ENCODE measurements at places on chromosomes 16 and 17.

DNA sequence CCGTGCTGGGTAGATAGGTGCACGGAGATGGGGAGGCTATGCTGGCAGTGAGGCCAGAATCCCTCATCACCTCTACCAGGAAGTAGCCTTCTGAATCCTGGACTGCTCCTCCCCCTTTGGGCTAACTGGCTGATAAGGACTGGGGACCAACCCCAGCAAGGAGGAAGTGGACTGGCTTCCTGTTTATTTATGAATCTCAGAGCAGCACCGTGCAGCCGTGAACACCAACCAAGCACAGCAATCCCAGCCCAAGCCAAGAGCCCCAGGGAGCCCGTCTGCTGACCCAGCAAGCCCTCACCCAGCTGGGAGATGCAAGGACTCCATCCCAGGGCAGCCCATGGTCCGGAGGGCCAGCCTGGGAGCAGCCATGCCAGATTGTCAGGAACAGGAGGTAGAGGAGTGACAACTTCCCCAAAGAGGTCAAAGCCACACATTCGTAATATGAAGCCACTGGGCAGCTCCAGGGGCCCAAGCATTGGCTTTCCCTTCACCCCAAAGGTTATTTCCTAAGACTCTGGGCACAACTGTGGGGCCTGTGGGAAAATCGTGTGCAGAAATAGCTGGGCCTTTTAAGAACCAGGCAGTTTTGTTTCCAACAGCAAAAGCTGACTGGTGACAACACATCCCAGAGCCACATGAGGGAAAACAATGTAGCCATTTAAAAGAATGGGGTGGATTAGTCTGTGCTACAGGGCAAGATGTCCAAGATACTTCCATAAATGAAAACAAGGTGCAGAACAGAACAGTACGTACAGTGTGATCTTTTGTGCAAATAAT is 23.9 kb downstream of the PHB1 start:
- no peak for DNase-seq

- no peak for DNase-seq
Measured at GRCh38 chr17:71496552-71496951, 624.3 kb upstream of the SOX9 start.

DNA sequence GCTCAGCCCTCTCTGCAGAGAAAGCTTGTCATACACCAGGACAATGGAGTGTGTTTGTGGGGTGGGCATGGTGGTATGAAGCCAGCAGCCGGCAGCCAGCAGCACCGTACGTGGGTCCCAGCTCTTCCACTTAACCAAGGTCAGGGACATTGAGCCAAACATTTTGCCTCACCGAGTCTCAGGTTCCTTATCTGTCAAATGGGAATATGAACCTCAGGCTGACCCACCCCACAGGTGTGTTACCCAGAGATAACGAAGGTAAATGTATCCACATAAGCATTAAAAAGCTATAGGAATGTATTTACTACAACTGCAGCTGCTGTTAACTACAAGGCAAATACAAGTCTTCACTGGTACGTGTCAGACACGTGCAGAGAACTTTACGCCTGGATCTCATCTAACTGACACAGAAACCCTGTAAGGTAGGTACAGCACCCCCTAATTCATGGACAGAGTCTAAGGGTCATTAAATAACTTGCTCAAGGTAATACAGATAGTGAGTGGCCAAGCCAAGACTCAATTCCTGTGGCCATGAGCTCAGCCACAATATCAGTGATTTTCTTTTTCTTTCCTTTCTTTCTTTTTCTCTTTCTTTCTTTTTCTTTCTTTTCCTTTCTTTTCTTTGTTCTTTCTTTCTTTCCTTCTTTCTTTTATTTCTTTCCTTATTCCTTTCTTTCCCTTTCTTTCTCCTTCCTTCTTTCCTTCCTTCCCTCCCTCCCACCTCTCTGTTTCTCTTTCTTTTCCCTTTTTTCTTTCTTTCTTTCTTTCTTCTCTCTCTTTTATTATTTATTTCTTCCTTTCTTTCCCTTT is 990 bp downstream of the SLC5A11 start:
- no peak for DNase-seq

- DNase-seq: no peak
Measured at GRCh38 chr17:47615766-47616424, 33.8 kb upstream of the KPNB1 start.

DNA sequence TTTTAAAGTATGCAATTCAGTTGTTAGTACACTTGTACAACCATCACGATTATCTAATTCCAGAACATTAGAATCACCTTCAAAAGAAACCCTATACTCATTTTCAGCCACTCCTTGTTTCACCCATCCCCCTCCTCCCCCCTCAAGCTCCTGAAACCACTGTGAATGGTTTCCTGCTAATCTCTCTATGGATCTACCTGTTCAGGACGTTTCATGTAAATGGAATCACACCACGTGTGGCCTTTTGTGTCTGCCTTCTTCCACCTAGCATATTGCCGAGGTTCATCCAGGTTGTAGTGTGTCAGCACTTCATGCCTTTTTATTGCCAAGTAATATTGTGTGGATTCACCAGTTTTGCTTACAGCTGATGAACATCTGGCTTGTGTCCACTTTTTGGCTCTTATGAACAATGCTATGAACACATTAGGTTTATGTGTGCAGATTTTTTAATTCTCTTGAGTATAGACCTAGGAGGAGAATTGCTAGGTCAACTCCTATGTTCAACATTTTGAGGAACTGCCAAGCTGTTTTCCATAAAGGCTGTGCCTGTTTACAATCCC is 17.8 kb downstream of the EIF4A3 start:
- DNase-seq: no peak

DNA sequence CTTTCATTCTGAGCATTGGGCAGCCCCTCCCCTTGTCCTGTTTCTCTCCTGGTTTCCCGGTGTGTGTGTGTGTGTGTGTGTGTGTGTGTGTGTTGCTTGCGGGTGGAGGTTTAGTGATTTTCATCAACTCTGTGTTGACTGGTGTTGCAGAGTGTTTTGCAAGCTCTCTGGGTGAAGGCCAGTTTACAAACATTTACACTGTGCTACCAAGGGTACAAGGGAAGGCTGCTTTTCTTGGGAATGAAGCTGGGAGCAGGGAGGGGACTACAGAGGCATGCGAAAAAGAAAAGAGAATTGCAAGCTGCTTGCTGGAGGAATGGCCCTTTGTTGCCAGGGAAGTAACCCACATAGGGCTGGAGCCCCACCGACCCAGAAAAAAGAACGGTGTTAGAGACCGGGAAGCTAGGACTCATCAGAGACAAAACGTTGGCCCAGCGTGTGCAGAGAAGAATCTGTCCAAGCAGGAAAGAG is 29.6 kb downstream of the HS3ST3B1 start:
- DNase-seq: no peak

DNA sequence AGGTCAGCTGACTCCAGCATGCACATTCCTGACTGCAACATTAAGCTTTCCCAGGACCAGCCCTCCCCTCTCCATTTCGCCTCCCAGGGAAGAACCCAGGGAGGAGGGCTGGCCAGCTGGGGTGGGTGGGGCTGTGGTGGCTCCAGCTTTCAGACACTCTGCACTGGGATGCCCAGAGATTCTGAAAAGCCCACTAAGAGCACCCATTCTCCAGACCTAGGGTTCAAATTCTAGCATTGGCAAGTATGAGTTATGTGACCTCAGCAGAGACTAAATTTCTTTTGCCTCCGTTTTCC is 7.8 kb downstream of the DLX3 start:
- DNase-seq: no peak

- no peak for DNase-seq
Measured at GRCh38 chr17:15323131-15323530, 18.3 kb downstream of the TEKT3 start.

DNA sequence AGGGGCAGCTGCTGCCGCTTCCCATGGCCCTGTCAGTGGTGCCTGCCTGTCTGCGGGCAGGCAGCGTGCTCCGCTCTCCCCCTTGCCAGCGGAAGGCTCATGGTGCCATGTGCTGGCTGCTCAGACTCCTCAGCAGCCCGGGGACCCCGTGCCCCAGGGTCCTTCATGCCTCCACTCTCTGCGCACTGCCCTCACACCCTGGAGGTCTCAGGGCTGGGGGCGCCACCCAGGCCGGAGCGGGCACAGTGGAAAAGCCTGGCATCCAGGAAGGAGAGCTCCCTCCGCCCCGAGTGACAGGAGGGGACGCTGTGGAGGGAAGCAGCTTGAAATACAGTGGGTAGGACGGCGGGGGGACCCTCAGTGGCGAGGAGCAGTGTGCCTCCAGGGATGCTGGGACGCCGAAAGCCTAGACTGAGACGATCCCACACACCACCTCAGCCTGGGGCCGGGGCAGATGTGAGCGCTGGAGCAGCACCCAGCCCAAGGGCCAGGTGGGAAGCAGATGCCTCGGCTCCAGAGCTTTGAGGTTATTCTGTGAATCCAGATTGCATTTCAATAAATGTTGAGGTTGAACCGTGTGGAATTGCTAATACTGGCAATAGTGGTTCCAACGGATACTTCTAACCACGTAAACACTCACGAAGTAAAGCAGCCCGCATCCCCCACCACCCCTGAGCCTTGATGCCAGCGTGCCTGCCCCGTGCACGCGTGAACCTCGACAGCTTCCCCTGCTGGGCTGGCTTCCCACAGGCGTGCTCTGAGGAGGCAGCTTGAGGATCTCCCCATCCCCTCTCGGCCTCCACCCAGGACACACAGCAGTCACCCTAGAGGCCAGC is 6.5 kb downstream of the TMEM204 start:
- DNase-seq: no peak

- no peak for DNase-seq
Measured at GRCh38 chr17:34246446-34246845, 8.6 kb upstream of the CCL2 start.

GRCh38 chr16:57906382-57907316 is 64.3 kb downstream of the CNGB1 start:
- DNase-seq: no peak

DNA sequence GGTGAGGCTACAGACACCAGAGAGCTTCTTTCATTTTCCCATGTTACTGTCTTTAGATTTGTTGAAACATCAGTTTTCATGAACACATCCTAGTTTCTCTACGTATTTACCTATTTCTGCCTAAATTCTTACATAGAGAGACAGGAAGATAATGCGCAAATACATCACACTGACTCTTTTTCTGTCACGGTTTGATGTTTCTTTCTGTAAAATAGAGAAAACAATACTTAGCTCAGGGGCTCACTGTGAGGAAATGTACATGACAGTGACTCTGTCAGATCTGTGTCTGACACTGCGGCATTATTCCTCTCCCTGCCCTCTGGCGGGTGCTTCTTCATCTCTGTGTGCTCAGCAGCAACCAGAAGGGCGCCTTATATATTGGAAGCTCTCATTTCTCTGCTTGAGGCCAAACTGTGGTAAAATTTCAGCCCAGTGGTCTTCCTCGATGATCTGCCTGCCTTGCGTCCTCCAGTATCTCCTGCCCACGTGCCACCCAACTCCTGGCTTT is 264.1 kb downstream of the PHKB start:
- no peak for DNase-seq

- DNase-seq: no peak
Measured at GRCh38 chr16:77548766-77549165, 113.9 kb upstream of the ADAMTS18 start.

DNA sequence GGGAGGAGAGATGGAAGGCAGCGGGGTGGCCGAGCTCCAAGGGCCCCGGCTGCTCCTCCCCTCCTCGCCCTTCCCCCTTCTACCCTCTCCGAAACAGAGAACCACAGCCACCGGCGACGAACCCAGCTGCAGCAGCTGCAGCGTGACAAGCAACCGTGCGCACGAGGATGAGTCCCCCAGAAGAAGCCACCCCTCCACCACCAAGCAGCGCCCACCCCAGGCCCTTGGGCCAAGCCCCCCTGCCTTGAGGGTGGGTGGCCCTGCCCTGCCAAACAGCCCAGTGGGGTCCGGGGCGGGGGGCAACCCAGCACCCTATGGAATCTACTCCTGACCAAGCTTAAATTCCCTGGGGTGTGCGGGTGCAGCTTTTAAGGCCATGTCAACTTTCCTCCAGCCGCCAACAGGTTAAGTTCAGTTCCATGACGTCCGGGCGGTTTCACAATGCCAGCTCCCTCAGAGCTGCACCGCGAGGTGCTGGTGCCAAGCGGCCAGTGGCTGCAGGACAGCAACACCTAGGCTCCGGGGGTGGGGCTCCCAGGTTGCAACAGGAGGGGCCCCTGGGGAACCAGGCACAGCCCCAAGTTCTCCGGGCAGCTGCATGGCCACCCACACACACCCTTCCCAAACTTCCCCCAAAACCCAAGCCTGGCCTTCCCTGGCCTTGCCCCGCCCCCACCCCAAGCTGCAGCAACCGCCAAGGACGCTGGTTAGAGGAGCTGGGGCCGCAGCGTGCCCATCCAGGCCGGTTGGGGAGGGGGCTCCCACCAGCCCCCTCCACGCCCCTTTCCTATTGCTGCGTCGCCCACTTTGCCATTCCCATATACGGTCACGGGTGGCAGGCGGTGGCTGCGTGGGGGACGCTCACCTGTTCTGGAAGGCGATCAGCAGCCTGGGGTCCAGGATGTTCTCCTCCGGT is 2.0 kb downstream of the CBX4 start:
- DNase-seq: no peak

- no peak for DNase-seq
Measured at GRCh38 chr16:64983231-64983630, 138.6 kb downstream of the CDH11 start.

DNA sequence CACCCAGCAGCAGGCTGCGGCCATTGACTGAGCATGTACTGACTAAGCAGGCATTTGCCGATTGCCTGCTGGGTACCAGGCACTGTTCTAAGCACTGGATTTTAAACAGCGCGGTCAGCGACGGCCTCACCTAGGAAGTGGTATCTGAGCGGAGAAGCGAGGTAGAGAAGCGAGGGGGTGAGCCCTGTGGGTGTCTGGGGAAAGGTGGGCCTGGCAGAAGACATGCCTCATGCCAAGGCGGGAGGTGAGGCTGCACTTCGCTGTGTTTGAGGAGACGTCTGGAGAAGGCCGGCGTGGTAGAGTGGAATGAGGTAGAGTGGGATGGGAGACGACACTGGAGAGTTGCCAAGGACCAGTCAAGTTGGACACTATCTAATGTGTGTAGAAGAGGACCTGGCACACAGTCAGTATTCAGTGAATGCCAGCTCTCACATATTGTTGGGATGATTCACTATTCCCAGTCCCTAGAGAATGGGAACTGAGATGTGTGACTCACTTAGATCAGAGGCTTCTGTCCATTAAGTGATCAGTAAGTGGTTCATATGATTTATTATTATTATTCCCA is 14.4 kb downstream of the SYCE1L start:
- DNase-seq: no peak

- no peak for DNase-seq
Measured at GRCh38 chr17:17051791-17052461, 9.7 kb downstream of the MPRIP start.

DNA sequence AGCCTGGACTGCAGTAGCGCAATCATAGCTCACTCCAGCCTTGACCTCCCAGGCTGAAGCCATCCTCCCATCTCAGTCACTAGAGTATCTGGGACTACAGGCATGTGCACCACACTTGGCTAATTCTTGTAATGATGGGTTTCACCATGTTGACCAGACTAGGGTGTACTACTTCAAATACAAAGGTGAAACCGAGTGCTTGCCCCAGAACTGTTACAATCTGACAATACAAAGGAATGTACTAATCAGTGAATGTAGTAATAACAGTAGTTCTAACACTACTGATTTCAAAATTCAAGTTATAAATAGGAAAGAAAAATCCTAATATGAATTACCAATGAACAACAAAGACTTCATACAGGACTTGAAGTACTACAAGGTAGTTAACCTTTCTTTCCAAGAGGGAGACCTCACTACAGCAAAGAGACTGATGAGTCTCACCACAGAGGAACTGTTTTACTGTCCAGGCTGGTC is 24.4 kb downstream of the CRK start:
- no peak for DNase-seq
